ENCODE measurements at places on chromosomes 13 and 19.

DNA sequence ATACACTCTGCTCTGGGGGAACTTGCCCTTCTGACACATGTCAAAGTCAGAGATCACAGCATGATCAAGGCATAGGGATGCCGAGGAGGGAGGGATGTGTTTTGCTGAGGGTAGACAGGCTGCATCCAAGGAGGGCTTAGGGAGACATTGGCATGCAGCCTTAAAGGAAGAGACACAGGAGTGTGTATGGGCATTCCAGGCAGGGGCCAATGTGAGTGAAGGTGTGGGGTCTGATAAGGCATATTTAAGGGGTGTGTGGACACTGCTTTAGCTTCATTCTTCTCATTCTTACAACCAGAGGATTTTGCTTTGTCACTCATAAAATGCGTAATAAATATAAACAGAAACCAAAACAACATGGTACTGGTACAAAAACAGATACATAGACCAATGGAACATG is 193.4 kb downstream of the RGCC start:
- DNase-seq = no peak

- no peak for DNase-seq
Measured at GRCh38 chr13:107941345-107942029, 273.8 kb downstream of the LIG4 start.

DNA sequence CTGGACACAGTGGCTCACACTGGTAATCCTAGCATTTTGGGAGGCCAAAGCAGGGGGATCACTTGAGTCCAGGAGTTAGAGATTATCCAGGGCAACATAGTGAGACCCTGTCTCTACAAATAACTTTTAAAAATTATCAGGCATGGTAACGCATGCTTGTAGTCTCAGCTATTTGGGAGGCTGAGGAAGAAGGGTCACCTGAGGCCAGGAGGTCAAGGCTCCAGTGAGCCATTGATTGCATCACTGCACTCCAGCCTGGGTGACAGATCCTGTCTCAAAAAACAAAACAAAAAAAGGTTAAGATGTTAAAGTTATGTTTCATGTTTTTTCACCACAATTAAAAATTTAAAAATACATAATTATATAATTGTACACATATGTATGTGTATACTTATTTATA is 19.2 kb upstream of the DIAPH3 start:
- DNase-seq = no peak

DNA sequence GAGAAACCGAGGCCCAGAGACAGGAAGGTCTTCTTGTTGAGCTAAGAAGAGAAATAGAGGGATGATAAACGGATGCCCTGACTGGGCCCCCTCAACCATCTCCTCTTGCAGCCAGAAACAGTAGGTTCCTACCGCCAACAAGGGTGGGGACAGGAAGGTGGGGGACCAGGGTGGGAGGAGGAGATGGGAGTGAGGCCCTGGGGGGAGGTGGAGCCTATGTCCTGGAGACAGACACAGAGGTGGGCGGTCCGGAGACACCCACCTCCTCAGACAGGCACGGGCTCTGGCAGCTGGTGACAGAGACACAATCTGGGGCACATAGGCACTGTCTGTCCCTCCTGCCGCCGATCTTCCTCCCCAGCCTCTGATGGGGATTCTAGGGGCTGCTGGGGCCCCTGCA is 16.9 kb downstream of the GADD45B start:
- no peak for DNase-seq

- no peak for DNase-seq
Measured at GRCh38 chr19:47280183-47280797, 5.6 kb downstream of the INAFM1 start.

- no peak for DNase-seq
Measured at GRCh38 chr13:109422161-109422560, 364.2 kb downstream of the IRS2 start.

GRCh38 chr19:48750771-48751504 is 1.5 kb downstream of the FUT1 start:
- DNase-seq = no peak

GRCh38 chr19:42217520-42218437 is at the start of gene DEDD2:
Gene DEDD2 (minus strand): TSS chr19:42217677. CDS start chr19:42217007, 670 bp downstream.
- DNase-seq = peak; percentile 92

GRCh38 chr13:111216166-111216960 is 101.3 kb downstream of the ARHGEF7 start:
- peak; percentile 36 for DNase-seq

- DNase-seq = no peak
Measured at GRCh38 chr19:47419030-47419783, at the start of gene MEIS3. Gene MEIS3 (minus strand): TSS chr19:47419527. CDS start chr19:47419081, 446 bp downstream.

GRCh38 chr13:108276060-108276459 is 6.5 kb downstream of the TNFSF13B start:
- DNase-seq = no peak

- no peak for DNase-seq
Measured at GRCh38 chr19:40889366-40889765, 7.3 kb upstream of the CYP2A7 start.

GRCh38 chr13:38824342-38824741 is 137.5 kb downstream of the FREM2 start:
- no peak for DNase-seq

All from NCI-H1694 treated with DMSO at 0.1 percent for 48 hours (cell line).